Activated gamma-delta T cell treated with anti-CD3 and anti-CD28 coated beads, Interleukin-2, amount 50 U/mL, for 16 hours (primary cell): ENCODE measurements at places on chromosomes 6 and 20.

DNA sequence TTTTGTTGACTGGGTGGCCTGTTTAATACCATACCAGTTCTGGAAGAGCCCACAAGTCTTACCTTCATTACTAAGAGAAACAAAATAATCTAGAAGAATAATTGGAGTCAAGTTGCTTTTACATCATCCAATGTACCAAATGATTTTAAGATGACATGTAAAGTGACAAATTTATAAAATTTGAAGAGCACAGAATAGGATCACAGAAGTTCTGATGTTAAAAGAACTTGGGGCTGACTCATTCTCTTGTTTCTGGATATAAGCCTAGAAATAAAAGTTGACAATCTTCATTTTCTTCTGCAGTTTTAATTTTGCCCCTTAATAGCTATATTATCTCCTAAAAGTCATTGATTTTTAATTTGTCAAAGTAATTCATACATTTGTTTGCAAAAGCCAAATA, 317.5 kb upstream of the MARCKS start:
- DNase-seq = no peak

DNA sequence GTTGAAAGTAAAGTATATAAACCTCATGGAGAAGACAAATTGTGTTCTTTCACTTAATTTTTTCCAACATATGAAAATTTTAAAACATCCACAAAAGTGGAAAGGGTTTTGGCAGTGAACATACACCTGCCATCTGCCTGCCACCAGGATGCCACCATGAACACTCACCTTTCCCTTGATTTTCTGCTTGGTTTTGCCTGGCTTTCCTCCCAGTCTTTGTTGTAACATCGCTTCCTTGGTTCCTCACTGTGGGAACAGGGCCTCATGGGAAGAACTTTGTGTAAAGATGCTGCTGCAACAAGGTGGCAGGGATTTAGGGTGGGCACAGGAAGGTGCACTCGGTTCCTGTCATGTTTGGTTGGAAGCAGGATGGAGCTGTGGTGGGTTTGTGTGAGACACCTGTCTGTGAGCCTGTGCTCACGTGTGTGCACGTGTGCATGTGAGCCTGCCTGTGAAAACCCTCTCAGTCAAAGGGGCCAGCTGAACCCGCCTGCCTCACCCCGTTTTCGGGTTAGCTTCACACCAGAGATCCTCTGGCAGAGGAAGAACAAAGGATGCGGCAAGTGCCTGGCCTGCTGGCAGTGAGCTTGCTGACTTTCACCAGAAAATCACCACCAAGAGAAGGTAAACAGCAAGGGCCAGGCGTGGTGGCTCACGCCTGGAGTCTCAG, 11.0 kb upstream of the RBM38 start:
- DNase-seq = no peak

DNA sequence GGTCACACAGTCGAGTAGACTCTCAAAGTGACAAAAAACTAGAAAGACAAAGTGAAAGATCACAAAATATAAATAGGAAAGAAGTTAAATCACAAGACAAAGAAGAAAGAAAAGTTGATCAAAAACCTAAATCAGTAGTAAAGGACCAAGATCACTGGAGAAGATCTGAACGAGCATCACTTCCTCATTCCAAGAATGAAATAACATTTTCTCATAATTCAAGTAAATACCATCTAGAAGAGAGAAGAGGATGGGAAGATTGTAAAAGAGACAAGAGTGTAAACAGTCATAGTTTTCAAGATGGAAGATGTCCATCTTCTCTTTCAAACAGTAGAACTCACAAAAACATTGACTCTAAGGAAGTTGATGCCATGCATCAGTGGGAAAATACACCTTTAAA, 31.6 kb upstream of the GJA10 start:
- DNase-seq = no peak

DNA sequence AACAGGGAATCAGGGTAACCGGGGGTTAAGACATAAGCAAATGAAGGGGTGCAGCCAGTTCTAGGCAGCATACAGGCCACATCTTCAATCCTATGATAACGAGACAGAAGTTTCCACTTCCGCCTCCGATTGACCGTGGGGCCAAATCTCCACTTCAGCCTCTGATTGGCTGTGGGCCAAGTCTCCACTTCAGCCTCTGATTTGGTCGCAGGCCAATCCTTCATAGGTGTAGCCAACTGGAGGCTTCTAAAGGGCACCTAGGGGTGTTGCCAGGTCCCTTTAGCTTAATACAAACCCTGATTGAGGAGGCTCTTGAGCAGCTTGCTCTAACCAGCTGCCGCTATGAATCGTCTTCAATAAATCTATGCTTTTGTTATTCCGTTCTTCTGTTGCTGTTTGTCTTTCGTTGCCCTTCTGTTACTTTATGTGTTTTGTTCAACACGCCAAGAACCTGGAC, 2.1 kb upstream of the ERGIC3 start:
- no peak for DNase-seq

GRCh38 chr6:147430811-147431210, 77.7 kb upstream of the SAMD5 start:
- no peak for DNase-seq

DNA sequence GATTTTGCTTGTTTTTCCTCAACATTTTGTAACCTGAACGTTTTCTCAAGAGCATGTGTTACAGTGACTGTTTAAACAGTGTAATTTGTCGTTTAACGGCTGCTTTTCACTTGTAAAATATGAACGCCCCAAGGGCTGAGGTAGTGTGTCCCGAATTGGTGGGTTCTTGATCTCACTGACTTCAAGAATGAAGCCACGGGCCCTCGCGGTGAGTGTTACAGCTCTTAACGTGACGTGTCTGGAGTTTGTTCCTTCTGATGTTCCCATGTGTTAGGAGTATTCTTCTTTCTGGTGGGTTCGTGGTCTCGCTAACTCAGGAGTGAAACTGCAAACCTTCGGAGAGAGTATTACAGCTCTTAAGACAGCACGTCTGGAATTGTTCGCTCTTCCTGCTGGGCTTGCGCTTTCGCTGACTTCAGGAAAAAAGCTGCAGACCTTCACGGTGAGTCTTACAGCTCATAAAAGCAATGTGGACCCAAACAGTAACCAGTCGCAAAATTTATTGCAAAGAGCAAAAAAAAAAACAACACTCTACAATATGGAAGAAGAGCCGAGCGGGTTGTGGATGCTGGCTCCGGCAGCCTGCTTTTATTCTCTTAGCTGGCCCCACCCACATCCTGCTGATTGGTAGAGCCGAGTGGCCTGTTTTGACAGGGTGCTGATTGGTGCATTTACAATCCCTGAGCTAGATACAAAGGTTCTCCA, 25.1 kb upstream of the TRIM27 start:
- no peak for DNase-seq

DNA sequence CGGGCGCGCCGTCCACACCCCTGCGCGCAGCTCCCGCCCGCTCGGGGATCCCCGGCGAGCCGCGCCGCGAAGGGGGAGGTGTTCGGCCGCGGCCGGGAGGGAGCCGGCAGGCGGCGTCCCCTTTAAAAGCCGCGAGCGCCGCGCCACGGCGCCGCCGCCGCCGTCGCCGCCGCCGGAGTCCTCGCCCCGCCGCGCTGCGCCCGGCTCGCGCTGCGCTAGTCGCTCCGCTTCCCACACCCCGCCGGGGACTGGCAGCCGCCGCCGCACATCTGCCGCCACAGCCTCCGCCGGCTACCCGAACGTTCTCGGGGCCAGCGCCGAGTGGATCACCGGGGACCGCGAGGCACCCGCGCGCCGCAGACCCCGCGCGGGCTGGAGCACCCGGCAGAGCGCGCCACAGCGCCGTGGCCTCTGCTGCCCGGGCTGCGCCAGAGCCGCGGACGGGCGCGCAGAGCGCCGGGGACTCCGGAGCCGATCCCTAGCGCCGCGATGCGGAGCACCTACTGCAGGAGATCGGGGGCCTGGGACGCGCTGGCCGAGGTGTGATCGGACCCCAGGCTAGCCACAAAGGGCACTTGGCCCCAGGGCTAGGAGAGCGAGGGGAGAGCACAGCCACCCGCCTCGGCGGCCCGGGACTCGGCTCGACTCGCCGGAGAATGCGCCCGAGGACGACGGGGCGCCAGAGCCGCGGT, at the start of gene BMP2:
Gene BMP2 (plus strand): TSS at position 151 of the 692 bp plus-strand sequence. CDS start 2,441 bp downstream, outside the sequence.
- DNase-seq = no peak

DNA sequence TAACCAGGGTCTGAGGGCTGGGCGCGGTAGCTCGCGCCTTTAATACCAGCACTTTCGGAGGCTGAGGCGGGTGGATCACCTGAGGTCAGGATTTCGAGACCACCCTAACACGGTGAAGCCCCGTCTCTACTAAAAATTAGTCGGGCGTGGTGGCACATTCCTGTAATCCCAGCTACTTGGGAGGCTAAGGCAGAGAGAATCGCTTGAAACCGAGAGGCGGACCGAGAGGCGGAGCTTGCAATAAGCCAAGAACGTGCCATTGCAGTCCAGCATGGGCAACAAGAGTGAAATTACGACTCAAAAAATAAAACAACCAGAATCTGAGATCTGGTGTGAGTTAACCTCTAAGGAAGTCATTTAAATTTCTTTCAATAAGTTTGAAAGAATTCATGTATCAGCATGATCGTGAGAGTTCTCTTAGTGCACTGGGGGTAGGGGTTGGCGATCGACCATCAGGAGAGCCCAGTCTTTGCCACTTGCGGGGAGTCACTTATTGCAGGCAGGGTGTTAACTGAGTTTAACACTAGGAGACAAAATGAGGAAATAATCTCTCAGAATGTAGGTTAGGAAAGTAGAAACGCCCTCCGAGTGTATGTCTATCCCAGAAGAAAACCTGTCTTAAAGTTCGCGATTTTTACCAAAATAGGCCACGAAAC, 206.5 kb upstream of the ZNF184 start:
- no peak for DNase-seq

- DNase-seq = peak; percentile 36
Measured at GRCh38 chr20:36644032-36644705, 1.8 kb downstream of the SLA2 start.

- no peak for DNase-seq
Measured at GRCh38 chr6:27777614-27778355, 134.4 kb downstream of the OR2B2 start.

DNA sequence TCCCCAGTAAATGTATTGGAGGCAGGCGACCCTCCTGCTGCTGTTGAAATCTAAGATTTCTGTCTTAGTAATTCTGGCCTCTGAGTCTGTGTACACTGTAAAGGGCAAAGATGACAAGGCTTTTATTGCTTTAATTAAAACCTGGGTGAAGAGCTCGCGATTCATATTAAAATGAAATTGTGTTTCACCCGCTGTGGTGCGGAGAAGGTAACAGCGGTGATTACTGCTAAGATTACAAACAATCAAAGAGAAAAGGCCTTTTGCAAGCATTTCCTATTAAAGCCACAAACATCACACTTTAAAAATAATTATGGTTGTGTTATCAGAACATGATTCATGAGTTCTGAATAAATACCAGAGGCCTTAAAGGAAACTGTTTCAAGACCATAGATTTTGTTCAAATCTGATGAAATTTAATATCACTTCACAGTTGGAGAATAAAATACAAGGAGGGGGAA, 69.3 kb downstream of the TOX2 start:
- DNase-seq = no peak

DNA sequence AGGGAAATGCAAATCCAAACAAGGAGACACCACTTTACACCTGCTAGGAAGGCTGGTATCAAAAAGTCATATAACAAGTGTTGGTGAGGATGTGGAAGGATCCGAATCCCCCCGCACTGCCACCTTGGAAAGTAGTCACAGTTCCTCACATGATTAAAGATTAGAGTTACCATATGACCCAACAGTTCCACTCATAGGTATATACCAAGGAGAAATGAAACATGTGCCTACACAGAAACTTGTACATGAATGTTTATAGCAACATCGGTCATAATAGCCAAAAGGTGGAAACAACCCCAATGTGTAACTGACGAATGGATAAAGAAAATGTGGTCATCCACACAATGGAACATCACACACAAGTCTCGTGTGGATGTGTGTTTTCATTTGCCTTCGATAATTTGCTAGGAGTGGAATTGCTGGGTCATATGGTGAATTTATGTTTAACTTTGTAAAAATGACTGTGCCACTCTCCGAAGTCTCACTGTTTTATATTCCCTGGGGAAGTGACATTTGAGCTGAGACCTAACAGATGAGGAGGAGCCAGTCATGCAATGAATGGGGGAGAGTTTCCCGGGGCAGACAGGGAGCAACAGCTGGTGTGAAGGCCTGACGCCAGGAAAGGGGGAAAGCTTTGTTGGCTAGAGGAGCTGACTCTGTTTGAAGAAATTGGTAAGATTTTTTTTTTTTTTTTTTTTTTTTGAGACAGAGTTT, 125.9 kb upstream of the MLN start:
- DNase-seq = no peak

DNA sequence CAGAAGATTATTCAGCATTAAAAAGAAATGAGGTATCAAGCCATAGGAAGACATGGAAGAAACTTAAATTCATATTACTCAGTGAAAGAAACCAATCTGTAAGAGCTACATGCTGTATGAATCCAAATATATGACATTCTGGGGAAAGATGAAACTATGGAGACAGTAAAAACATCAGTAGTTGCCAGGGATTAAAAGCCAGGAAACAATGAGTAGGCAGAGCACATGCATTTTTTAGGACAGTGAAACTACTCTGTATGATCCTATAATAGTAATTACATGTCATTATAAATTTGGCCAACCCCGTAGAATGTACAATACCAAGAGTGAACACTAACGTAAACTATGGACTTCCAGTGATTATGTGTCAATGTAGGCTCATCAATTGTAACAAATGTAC, 92.8 kb upstream of the RNF217 start:
- DNase-seq = no peak

- no peak for DNase-seq
Measured at GRCh38 chr6:45816674-45817297, 198.9 kb downstream of the CLIC5 start.

- DNase-seq = no peak
Measured at GRCh38 chr6:53035549-53036213, 29.5 kb upstream of the FBXO9 start.

GRCh38 chr20:3168079-3168828, 5.1 kb downstream of the LZTS3 start:
- no peak for DNase-seq

DNA sequence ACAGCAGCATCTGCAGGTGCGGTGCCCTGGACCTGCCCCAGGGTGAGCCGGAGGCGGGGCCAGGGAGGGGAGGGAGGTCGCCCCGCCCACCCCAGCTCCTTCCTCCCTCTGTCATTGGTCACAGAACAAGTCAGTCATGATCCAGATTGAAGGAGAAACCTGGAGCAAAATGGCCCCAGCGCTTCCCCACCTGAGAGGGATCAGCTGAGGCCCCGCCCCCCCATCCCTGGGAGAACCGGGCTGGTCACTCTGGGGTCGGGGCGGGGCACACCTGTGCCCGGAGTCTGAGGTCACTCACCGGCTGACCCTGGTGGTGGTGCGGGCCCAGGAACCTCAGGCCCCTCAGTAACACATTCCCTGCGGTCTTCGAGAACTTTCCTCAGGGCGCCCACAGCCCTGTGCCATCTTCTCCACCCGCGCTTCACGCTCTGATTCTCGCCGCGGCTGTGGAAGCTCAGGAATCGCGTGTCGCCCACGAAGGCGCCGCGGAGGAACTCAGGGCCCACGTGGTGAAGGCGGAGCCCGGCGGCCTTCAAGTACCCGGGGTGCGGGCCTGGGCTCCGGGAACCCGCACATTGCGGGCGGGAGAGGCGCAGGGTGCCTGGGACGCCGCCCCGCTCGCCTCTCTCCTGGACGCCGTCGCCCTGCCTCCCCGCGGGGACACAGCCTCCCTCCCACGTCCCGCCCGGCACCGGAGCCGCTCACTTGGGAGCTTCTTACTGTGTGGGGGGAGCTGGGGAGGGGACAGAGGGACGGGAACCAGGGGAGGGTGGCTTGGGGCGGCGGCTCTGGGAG, 36.4 kb upstream of the HLA-C start:
- DNase-seq = peak; percentile 53

GRCh38 chr6:166907871-166908806, 48.2 kb downstream of the RNASET2 start:
- DNase-seq = no peak
